K562 (cell line): ENCODE measurements at places on chromosomes 1 and 21.
A peak's percentile ranks its signal among the peaks of the same experiment; 100 is the strongest.

DNA sequence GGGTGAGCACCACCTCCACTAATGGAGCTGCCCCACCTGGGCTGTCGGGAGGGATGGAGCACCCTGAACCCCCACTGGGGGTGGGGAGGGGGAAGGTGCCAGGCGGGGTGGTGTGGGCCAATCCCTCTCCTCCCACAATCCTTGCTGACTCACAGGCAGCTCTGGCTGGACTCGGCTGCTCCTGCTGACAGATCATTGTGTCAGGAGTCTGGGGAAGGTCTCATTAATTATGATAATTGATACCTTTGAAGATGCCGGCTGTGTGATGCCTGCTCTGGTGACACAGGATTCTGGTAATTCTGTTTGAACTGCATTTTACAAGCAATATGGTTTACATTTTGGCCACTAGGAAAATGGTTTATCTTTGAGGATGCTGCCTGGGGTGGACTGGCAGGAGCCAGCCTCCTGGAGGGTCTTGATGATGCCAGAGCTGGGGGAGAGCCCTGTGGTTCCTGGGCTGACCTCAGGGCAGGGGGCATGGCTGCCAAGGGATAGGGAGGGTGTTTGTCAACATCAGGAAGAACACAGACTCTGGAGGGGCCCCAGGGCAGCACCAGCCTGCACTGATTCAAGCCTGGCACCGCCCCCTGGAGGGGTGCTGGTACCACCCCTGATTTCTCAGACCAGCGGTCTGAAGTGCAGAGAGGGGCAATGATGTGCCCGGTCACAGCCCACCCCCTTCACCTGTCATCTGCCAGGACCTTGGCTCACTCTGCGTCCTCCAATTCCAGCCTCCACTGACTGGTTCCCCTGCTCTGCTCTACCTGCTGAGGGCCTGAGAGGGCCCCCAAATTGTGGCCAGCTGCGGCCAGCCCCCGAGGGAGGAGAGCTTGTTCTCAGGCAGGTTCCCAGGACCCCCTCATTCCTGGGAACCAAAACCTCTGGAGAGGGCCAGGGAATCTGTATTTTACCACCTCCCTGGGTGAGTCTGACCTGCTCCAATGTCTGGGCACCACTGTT, 338.8 kb downstream of the MATN1 start:
- DNase-seq = no peak

- DNase-seq = no peak
Measured at GRCh38 chr1:212794561-212795014, 2.9 kb downstream of the TATDN3 start.

GRCh38 chr1:8560611-8561544, 243.0 kb downstream of the SLC45A1 start:
- DNase-seq = peak; percentile 57

- no peak for DNase-seq
Measured at GRCh38 chr1:244094880-244095528, 43.9 kb downstream of the ZBTB18 start.

DNA sequence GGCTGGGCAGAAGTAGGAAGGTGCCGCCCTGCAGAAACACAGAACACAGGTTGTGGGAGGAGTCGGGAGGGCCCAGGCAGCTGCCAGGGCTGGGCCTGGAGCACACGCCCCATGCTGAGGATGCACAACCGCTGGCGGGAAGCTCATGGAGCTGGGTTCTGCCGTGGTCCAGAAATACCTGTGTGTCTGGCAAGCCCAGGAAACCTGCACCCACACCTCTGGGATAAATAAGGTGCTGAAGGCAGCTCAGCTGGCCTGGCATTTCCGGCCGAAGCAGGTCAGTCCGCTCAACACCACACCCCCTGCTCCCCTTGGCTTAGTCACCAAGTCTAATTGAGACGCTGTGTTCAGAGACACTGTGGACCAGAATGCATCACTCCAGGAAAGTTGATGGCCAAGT, 32.1 kb downstream of the CTNNBIP1 start:
- DNase-seq = no peak

DNA sequence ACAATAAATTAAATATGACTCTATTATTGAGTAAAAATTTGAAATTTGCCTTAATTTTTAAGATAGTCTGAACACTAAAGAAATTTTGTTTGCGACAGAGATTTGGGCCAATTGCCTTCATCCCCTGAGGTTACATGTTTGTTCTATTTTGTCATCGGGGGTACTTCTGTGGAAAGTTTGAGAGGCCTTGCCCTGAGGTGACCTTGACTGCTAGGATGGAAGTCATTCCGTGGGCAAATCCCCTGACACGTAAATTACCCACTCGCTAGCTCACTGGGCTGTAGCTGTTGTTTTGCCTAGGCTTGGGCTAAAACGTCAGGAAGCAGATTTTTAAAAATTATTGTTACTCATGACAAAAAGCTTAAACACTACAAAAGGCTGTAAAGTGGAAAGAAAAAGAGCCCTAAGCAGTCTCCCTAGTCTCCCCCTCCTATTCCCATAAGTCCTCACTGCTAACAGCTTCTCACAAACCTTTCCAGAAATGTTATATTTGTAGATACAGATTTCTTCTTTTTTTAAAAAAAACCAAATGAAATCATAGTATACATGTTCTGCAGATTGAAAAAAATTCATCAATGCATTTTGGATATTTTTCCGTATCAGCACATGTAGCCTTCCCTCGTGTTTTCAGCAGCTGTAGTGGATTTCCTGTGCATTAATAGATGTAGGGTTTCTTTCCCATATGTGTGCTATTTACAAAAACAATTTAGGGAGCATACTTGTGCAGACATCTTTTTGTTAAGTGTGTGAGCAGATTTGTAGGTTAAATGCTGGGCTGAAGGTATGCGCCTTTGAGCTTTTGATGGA, 142.7 kb downstream of the MRPS6 start:
- DNase-seq = no peak

DNA sequence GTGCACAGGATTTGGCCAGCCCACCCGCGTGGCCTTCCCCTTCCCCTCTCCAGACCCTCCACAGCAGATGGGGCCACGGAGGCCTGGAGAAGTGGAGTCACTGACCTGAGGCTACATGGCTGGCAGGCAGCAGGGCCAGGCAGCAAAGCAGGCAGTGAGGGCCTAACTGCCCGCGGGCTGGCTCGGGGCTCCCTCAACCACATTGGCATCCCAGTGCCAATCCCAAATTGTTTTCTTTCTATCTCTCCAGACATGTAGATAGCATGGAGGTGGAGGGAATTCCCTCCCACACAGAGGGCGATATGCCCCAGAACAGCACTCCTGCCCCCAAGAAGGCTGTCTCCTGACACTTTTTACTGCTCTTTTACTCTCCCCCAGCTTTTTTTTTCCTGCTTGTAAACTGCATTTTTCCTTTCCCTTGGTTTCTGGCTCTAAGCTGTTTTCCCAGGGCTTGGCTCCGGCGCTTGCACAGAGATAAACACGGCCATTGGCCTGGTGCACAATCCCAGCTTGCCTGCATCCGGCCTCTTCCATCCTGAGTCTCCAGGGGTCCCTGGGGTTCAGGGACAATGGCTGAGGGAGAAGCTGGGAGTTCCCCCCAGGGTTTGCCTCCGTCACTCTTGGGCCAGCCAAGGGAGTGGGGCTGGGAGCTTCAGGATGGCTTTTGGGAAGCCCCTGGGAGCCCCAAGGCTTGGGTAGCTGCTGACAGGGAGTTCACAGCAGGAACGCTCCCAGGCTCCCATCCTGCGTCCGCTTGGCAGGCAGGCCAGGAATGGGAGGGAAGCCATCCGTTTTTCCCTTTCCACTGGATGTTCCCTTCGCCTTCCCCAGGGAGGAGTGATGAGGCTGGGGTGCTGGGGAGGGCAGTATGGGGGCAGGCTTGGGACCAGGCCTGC, 7.0 kb downstream of the EPHX1 start:
- DNase-seq = no peak

- DNase-seq = no peak
Measured at GRCh38 chr1:228141226-228142044, 1.4 kb downstream of the GUK1 start.

DNA sequence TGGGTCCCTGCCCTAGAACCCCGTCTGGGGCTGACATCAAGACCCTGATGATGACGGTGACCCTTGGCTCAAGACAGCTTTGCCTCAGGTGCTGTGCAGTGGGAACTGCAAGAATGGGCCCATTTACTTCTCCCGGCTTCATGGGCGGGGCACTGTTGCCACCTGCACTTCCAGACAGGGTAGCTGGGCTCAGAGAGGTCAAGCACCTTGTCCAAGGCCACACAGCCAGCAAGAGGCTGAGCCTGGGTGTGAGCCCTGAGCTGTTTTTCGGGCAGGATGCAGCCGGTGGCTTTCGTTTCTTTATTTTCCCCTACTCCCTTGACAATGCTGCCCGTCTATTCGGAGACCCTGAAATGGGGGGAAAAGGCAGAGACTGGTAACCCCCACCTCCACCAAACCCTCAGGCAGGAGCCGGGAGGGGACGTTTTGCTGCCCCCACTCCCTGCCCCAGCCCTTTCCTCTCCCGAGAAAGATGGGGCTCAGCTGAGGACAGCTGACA, 91.7 kb downstream of the PRDM16 start:
- no peak for DNase-seq

GRCh38 chr1:78122389-78122788, 76.6 kb downstream of the GIPC2 start:
- no peak for DNase-seq

- no peak for DNase-seq
Measured at GRCh38 chr1:117188816-117189437, 21.8 kb downstream of the VTCN1 start.

DNA sequence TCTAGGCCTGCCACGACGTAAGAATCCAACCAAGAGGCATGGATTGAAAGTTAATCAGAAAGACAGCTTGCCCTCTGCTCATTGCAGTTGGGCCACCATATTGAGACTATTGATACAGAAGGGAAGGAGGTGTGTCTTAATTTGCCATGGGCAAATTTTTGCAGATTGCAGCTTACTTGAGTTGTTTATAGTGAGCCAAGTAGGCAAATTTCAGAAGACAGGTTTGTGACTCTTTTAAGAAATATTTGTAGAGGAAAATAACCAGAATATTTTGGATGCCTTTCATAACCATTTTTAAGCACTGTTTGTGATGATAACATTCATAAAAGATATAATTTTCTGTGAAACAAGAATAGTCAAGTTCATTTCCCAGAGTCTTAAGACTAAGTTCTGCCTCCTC, 74.1 kb downstream of the PRDM2 start:
- no peak for DNase-seq

DNA sequence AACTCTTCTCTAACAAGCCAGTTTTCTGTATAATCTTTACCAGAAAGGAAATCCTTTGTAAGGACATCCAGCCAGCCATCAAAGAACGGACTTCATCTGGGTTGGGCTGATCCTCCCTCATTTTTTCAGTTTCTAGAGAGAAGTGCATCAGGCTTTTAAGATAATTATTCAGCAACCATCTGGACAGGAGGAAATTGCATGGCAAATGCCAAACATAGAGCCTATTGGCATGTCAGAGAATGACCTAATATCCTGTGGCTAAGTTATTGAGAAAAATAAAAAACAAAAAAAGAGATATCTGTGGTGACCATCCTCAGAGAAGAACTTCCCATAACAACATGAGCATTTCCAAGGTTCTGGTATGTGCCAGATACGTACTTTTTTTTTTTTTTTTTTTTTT, 74.9 kb upstream of the BEND5 start:
- DNase-seq = no peak

DNA sequence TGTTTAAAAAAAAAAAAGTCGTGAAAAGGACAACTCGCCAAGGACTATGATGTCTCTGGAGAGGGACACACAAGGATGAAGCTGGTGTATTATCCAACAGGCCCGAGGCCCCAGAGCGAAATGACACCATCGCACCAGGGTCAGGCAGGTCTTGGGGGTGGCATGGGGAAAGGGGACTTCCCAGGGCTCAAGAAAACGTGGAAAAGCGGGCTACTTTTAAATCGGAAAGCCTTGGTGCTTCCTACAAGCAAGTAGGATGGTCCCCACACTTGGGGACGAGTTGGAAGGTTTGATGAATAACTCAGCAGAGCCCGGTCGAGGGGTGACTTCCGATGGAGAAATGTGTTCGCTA, 505 bp upstream of the GNPAT start:
- no peak for DNase-seq

GRCh38 chr1:206556750-206557635, 49.7 kb downstream of the RASSF5 start:
- DNase-seq = peak; percentile 88

GRCh38 chr21:15062606-15062965, 2.2 kb downstream of the NRIP1 start:
- DNase-seq = no peak

DNA sequence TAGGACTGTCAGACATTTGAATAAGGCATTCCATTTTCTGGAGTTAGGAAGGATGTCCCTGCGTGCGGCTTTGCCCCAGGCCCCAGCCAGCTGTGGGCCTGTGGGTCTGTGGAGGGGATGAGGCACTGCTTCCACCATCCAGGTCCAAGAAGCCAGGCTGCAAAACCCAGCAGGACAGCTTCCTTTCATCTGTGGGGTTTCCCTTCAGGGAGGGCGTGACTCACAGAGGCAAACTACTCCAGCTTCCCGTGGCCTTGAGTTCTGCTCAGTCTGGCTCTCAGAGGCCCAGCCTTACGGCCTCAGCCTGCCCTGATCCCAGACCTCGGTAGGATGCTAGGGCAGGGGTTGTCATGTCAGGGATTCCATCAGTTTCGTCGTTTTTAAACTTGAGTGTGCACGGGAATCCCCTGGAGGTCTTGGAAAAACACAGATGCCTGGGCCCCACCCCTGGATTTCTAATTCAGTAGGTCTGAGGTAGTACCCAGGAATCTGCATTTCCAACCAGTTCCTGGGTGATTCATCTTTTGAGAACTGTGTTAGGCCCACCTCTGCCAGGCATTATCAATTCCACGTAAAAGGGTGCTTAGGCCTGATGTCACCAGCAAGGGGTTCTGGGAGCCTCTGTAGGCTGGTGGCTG, 32.3 kb upstream of the TENT5C start:
- DNase-seq = no peak

GRCh38 chr1:61253059-61253735, 170.8 kb downstream of the NFIA start:
- peak; percentile 93 for DNase-seq

DNA sequence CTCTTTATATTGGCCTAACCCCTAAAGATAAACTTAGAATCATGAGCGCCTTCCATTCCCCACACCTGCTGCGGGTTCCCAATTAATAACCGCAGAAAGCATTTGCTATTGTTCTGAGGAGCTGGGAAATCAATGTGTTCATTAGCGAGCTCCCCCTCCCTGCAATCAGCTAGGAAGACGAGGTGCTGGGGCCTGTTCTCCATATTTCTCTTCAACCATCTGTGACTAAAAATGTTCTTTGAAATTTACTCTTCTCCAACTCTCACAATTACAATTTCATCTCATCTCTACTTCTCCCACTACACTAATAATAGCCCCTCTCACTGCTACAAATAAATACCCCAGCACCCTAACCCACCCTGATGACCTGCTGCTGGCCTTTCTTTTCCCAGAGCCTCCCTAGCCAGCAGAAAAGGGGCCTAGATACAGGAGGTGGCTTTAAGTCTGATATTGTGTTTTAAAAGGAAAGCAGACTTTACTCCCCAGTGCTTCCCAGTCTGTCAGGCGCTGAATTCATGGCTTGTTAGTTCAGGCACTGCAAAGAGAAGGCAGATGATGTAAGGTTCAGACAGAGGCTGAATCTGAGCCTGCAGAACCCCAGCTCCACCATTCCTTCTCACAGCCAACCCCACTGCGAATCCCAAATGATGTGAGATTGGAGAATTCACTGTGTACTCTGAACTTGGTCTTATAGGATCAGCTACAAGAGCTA, 477.5 kb upstream of the DAB1 start:
- DNase-seq = no peak
